Activated T-helper 1 cell treated with anti-CD3 and anti-CD28 coated beads, Interleukin-2, amount 50 U/mL, for 16 hours (primary cell): ENCODE measurements at places on chromosomes 1 and 21.

- DNase-seq: no peak
Measured at GRCh38 chr1:3331564-3331963, 122.9 kb upstream of the ARHGEF16 start.

DNA sequence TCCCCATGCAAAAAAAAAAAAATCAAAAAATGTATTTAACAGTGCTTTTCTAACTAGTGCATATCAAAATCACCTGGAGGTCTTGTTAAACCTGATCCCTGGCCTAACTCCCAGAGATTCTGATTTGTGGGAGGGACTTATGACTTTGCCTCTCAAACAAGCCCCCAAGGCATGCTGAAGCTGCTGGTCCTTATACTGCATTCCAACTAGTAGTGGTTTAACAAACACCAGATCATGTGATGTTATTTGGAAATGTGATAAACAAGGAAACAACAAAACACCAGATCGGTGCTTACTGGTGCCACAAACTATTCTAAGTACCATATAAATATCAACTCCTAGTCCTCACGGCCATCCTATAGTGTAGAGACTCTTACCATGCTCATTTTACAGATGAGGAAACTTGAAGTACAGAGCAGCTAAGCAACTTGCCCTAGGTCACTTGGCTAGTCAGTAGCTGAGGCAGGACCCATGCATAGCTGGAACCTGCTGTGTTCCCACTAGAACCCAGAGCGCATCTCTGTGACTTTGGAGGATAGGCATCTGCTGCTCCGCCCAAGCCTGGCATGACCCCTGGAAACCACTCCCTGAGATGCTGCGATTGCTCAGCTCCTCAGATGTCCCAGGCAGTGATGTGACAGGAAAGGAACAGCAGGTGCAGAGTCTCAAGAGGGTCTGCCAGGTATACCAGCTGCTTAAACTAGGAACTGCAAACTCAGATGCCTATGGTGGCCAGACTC lies 38.1 kb downstream of the SOX13 start:
- no peak for DNase-seq

GRCh38 chr1:2611031-2611501 lies 21.8 kb downstream of the MMEL1 start:
- peak; percentile 2 for DNase-seq

GRCh38 chr1:77900687-77901293 lies 12.4 kb downstream of the NEXN start:
- no peak for DNase-seq

DNA sequence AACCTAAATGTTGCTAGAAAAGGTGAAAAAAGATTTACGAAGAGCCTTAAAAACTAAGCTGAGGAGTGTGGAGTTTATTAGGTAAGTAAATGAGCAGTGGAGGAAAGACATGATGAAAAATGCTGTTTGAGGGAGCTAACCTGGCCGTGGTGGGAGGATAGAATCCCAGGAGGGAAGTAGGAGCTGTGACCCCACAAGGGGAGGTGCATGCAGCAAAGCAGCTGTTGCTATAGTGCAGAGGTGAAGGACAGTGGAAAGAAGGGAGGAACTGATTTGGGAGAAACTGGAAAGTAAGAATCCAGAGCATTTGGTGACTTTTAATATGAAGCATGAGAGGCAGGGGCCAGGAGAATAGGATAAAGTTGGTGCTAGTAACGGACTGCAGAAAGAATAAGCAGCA lies 271.7 kb upstream of the ADGRL2 start:
- no peak for DNase-seq

- DNase-seq: no peak
Measured at GRCh38 chr1:76955652-76956051, 88.4 kb downstream of the ST6GALNAC5 start.

GRCh38 chr21:15564907-15565306 lies 164.9 kb upstream of the USP25 start:
- no peak for DNase-seq
